C1 segment of cervical spinal cord (tissue), 14 donors: ENCODE measurements at places on chromosomes 16 and 17.

DNA sequence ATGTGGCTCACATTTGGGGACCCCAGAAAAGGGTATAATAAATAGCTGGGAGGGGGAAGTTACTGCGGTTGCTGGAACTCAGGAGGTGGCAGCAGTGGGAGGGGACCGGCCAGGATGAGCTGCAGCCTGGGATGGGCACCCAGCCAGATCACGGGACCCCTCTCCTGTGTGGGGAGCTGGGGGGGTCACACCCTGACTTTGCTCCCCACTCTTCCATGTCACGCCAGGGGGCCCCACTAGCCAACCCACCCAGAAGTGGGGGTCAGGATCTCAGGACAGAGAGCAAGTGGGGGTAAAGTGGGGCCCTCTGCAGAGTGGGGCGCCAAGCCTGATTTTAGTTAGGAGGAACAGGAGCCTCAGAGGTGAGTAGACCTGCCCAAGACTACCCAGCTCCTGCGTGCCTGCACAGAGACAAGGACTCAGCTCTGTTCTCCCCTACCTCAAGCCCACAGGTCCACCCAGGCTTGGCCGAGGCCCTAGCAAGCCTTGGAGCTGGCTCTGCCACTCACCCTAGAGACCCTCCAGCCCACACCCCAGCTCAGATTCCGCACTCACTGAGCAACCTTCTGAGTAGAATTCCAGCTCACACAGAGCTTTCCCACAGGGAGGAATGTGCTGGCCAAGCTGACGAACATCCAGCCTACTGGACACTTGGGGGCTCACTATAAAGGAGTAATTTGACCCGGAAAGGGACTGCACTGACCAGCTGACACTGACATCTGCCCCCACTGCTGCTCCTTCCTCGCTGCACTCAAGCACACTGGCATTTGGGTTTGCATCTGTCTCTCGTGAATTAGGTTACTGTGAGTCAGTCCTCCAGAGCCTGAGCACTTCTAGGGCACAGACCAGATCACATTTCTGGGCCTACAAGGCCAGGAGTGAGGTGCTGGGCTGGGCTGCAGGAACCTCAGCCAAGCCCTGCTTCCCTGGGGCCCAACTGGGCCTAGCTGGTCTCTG, 310.1 kb downstream of the C16orf95 start:
- no peak for DNase-seq

DNA sequence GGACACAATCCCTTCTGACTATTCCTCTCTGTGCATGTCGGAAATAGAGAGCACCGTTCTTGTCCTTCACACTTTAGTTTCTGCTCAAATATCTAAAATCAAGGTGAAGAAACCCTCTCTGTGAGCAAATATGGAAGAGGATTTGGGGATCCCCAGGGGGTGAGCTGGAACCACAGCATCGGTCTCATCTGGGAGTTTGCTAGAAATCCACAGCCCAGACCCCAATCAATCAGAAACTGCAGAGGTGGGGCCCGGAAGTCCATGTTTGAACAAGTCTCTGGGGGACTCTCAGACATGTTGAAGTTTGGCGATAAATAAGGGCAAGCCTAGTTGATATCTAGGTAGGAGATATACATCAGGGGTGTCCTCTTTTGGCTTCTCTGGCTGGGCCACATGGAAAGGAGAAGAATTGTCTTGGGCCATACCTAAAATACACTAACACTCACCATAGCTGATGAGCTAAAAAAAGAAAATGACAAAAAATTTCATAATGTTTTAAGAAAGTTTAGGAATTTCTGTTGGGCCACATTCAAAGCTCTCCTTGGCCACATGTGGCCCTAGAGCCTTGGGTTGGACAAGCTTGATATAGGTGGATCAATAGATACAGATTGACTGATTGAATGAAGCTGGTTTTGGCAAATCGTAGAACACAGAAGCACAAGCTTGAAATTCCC, 168.0 kb upstream of the FOXF1 start:
- no peak for DNase-seq

- DNase-seq = no peak
Measured at GRCh38 chr17:77042476-77043231, 98.1 kb upstream of the SEC14L1 start.

GRCh38 chr17:80049986-80050385, 13.5 kb downstream of the CCDC40 start:
- no peak for DNase-seq

GRCh38 chr17:70825321-70826125, 656.2 kb downstream of the KCNJ2 start:
- no peak for DNase-seq

GRCh38 chr16:79593074-79593531, 7.4 kb downstream of the MAF start:
- DNase-seq = no peak
